ENCODE measurements at places on chromosomes 11 and 22.

GRCh38 chr11:19912958-19913892 lies 200.6 kb downstream of the NAV2 start:
- no peak for DNase-seq

GRCh38 chr11:26332572-26332915 lies 614 bp downstream of the ANO3 start:
- DNase-seq, result no peak

DNA sequence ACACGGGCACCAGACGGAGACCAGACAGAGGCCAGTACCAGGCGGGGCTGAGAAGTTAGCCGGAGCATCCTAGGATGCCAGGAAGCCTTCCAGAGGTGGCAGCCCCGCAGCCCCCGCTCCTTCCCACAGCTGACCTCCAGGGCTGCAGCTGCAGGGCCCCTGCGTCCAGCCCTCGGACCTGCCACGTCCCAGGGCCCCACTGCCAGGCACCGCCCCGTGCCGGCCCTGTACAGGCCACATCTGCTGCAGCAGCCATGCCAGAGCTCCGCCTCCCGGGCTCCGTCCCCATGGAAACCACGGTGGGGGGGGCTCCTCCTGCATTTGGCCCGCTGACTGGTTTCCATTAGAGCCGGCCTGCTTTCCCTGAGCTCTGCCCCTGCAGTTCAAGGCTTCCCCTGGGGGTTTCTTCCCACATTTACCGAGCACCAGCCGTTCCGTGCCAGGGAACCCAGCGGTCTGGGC lies 62.5 kb upstream of the PPARA start:
- DNase-seq, result peak; percentile 94

- DNase-seq, result no peak
Observed at GRCh38 chr11:115391598-115391997, 112.6 kb downstream of the CADM1 start.

GRCh38 chr22:28435140-28435768 lies 244.4 kb downstream of the TTC28 start:
- DNase-seq, result no peak

- DNase-seq, result no peak
Observed at GRCh38 chr11:2934611-2935239, 5.5 kb upstream of the PHLDA2 start.

GRCh38 chr22:49972163-49973017 lies 11.8 kb downstream of the PIM3 start:
- DNase-seq, result peak; percentile 88

GRCh38 chr22:41401781-41402648 lies 20.3 kb downstream of the TEF start:
- no peak for DNase-seq

- DNase-seq, result no peak
Observed at GRCh38 chr11:64005691-64006090, 19.5 kb downstream of the OTUB1 start.

DNA sequence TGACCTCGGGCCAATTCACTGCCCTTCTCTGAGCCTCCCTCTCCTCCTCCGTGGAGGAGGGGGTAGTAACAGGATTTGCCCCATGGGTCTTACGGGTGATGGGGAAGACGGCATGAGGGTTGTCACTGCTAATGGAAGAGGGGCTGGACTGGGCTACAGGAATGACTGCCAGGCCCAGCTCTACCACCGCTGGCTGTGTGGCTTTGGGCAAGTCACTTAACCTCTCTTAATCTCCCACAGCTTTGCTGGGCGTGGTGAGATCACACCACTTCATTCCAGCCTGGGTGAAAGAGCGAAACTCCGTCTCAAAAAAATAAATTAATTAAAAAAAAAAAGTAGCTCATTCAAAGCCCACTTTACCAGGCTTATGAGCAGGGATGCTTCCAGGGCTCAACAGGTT lies 2.8 kb downstream of the SYT12 start:
- no peak for DNase-seq

- DNase-seq, result no peak
Observed at GRCh38 chr22:36077271-36077670, 48.6 kb upstream of the RBFOX2 start.

DNA sequence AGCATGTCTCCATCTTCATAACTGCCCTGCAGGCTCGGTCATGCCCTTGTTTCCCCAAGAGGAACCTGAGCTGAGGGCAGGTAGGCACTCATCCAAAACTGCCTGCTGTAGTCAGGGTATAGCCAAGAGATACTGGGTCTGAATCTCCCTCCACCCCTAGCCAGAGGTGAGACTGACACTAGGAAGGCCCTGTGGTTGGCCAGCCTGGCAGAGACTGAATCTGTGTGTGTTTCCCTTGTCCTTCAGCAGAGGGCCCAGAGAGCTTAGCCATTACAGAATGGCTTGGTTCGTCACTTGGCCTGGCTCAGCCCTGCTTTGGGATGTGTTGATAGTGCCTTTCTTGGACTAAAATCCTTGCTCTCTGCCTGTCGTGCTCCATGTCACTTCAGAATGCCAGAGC lies 79.3 kb upstream of the SUSD2 start:
- DNase-seq, result peak; percentile 29

- DNase-seq, result no peak
Observed at GRCh38 chr22:37507731-37508130, 11.5 kb downstream of the CARD10 start.

GRCh38 chr22:39174498-39175352 lies 22.2 kb upstream of the CBX7 start:
- DNase-seq, result peak; percentile 88

DNA sequence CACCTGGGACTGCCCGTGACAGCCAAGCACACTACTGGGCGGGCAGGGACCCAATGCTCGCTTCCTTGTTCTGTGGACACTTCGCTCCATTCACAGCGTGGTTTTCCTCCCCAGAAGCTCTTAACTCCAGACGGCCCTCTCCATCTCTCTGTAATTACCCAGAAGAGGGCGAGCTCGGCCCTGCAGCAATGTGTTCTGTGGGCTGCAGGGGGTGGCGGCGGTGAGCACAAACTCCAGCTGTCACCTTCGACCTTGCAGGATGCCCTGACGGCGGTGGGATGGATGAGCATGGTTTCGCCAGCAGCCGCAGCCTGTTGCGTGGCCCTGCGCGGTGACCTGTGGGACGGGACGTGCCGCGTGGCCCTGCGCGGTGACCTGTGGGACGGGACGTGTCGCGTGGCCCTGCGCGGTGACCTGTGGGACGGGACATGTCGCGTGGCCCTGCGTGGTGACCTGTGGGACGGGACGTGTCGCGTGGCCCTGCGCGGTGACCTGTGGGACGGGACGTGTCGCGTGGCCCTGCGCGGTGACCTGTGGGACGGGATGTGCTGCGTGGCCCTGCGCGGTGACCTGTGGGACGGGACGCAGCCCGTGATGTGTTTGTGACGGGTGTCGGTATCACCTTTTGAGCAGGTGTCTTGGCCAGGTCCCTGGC lies 1204.7 kb downstream of the BRD1 start:
- no peak for DNase-seq

GRCh38 chr11:46914363-46914762 lies 4.0 kb downstream of the LRP4 start:
- no peak for DNase-seq

DNA sequence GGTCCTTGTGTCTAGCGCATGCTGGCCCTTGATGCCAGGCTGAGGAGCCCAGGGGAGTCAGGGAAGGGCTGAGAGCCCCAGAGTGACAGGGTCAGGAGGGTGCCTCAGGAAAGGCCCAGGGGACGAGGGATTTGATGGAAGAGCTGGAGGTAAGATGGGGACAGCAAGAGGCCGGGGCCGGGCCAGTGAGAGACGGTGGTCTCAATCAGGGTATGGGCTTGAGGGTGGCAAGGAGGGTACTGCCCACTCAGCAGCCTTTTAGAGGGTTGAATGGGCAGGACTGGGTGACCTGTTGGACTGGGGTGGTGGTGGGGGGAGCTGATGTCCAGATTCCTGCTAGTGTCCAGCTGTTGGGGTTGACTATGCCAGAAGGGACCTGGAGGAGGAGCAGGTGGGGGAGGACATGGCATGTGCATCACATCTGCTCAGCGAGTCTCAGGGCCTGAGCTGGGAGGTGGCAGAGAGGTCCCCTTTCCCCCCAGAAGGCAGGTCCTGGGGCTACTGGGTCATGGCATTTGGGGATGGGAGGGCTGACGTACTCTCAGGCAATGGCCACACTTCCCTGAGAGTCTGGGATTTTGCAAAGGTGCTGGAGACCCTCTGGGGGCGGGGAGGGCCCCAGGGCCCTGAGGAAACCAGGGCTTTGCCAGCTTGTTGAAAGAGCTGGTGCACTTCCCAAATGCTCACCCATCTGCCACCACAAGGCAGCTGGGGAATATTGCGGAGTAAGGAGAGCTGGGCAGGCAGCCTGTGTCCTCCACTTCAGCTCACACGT lies 18.4 kb downstream of the MYO7A start:
- no peak for DNase-seq

DNA sequence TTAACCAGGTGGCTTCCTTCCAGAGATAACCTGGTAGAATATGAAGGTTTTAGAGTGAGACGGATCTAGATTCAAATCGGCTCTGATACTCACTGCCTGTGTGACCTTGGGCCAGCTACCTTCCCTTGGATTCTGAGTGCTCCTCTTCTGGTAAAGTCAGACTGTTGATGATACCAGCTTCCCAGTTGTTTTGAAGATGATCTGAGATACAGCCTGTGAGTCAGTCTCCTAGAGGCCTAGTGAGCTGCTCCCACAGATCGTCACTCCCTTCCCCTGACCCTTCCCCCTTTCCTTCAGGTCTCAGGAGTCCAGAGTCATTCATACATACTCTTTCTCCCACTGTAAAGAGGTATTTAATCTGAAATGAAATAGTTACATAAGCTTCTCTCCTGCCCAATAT lies 207.8 kb downstream of the GRIK4 start:
- no peak for DNase-seq

Measured in chondrocyte (in vitro differentiated cells).